Right lobe of liver (tissue), 6 donors: ENCODE measurements at places on chromosomes 11 and 22. TPM values are rescaled to one million over a fixed set of nuclear protein-coding genes. Genes with fewer than 3 reads are reported as not detected.

GRCh38 chr11:124961972-124962609, 8.1 kb downstream of the CCDC15 start:
- no peak overlapping the region for H3K4me3 ChIP-seq
- no peak overlapping the region for H3K27ac ChIP-seq
- no peaks in the 10 kb centered on the region for H3K36me3 ChIP-seq
- DNase-seq, result no peak
- H3K4me1 ChIP-seq, result no peaks in the 10 kb centered on the region

DNA sequence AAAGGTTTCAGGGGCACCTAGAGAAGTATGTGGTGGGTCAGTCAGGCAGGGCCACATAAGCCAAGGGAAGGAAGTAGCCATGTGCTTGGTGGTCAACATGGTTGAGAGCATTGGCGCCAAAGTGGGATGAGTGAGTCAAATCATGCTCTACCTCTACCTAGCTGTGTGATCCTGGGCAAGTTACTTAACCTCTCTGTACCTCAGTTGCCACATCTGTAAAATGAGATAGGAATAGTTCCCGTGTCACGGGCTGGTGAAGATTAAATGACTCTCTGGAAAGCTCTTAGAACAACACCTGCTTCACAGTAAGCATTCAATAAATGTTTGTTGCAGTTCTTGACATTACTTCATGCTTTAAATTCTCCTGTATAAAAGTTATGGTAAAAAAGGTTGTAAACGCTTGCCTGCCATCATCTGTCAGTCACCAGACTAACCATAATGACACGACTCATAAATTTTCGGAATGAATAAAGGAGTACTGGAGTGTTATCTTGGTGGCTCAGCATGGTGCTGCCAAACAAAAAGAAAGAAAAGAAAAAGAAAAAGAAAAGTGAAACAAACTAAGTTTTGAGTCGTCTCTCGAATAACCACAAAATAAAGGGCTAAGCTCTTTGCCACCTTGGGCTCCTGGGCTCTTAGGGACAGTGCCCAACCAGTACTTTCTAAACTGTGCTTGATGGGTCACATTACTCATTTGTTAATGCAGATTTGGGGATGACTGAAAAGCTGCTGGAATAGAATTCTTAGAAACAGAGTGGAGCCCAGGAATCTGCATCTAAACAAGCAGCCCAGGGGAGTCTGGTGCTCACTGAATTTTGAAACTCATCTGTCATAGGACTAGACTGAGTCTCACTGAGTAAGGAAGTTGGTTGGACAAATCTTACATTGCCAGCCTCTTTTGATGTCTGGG, 107.6 kb downstream of the LDLRAD3 start:
- DNase-seq, result no peak
- no peaks in the 10 kb centered on the region for H3K36me3 ChIP-seq
- no peaks in the 10 kb centered on the region for H3K27me3 ChIP-seq

GRCh38 chr22:46738647-46739093, 618 bp upstream of the CERK start:
- H3K4me3 ChIP-seq, result peak overlapping the region; percentile 66
- no peak for DNase-seq
- H3K4me1 ChIP-seq, result peaks cover 64% of the 10 kb centered on the region
- H3K36me3 ChIP-seq, result no peaks in the 10 kb centered on the region

DNA sequence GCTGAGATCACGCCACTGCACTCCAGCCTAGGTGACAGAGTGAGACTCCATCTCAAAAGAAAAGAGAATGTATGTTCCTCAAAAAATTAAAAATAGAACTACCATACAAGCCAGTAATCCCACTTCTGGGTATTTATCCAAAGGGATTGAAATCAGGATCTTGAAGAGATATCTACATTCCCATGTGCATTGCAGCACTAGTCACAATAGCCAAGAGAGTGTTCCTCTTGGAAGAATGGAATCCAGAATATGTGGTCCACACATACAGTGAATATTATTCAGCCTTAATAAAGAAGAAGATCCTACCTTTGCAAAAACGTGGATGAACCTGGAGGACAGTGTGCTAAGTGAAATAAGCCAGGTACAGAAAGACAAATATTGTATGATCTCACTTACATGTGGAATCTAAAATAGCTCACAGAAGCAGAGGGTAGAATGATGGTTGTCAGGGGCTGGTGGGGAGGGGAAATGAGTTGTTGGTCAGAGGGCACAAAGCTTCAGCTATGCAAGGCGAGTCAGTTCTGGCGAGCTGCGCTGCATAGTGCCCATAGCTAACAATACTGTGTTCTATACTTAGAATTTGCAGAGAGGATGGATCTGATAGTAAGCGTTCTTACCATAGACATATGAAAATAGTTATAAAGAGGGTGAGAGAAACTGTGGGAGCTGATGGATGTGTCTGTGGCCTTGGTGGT, 32.1 kb downstream of the GRIK4 start:
- H3K27me3 ChIP-seq, result no peaks in the 10 kb centered on the region
- H3K4me1 ChIP-seq, result no peaks in the 10 kb centered on the region
- DNase-seq, result no peak
- no peaks in the 10 kb centered on the region for H3K36me3 ChIP-seq
- no peak overlapping the region for H3K4me3 ChIP-seq
- H3K27ac ChIP-seq, result no peak overlapping the region

MAP6 gene
- total RNA-seq, result 0.81 TPM

DNA sequence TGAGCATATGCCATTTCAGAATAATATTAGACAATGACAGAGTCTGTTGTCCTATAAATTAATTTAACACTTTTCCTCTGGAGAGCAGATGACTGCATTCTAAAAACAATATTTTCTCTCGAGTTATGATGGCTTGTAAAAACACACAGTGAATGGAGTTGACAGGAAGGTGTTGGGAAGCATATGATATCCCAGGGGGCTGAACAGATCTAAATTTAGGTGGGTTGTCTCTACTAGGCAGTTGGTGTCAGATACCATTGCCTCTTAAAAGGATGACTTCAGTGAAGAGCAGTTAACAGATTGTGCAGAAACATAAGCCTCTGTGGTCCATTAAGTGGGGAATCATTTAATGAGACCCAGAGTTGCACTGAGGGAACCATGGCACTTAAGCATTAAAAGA, 30.7 kb downstream of the SVIP start:
- no peaks in the 10 kb centered on the region for H3K27me3 ChIP-seq
- no peak for DNase-seq
- H3K4me1 ChIP-seq, result no peaks in the 10 kb centered on the region
- H3K36me3 ChIP-seq, result no peaks in the 10 kb centered on the region
- H3K4me3 ChIP-seq, result no peak overlapping the region

- no peaks in the 10 kb centered on the region for H3K4me1 ChIP-seq
- no peaks in the 10 kb centered on the region for H3K36me3 ChIP-seq
- no peaks in the 10 kb centered on the region for H3K27me3 ChIP-seq
- H3K27ac ChIP-seq, result no peak overlapping the region
These were observed 412.7 kb downstream of the SOX6 start for GRCh38 chr11:15943418-15944197.
